AG20443 (cell line): ENCODE measurements at places on chromosomes 12 and 14.

DNA sequence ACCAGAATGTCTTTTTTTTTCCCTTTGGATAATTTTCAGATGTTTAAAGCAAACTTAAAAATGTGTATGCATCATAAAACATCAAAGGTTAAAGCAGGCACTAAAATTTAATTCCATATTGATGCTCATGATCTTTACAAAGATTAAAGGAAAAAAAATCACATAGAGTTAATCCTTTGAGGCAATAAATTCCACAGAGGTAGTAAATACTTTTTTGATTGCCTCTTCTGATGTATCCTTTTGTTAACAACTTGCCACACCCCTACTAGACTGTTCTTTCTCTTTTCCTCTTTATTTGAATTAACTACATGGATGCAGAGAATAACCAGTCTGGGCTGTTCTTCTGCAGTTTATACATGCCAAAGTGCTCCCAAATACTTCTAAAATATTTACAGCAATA lies 45.2 kb upstream of the KCNJ8 start:
- DNase-seq = no peak

GRCh38 chr12:77429426-77429825 lies 364.1 kb upstream of the E2F7 start:
- no peak for DNase-seq

- DNase-seq = no peak
These were observed 20.3 kb downstream of the OLR1 start for GRCh38 chr12:10151621-10152020.

GRCh38 chr12:30840715-30841114 lies 85.8 kb upstream of the TSPAN11 start:
- no peak for DNase-seq

DNA sequence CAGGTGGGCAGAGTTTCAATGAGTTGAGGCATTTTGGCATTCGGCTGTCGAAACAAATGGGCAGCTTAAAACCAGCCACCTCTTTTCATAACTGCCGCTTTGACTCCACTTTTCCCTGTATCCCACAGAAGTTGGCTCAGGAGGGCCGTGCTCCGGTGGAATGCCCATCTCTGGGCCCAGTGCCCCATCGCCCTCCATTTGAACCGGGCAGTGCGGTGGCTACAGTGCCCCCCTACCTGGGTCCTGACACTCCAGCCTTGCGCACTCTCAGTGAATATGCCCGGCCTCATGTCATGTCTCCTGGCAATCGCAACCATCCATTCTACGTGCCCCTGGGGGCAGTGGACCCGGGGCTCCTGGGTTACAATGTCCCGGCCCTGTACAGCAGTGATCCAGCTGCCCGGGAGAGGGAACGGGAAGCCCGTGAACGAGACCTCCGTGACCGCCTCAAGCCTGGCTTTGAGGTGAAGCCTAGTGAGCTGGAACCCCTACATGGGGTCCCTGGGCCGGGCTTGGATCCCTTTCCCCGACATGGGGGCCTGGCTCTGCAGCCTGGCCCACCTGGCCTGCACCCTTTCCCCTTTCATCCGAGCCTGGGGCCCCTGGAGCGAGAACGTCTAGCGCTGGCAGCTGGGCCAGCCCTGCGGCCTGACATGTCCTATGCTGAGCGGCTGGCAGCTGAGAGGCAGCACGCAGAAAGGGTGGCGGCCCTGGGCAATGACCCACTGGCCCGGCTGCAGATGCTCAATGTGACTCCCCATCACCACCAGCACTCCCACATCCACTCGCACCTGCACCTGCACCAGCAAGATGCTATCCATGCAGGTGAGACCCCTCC lies 5.0 kb upstream of the RNU7-1 start:
- DNase-seq = no peak

GRCh38 chr14:51643140-51643539 lies 8.6 kb upstream of the FRMD6 start:
- DNase-seq = peak; percentile 67

DNA sequence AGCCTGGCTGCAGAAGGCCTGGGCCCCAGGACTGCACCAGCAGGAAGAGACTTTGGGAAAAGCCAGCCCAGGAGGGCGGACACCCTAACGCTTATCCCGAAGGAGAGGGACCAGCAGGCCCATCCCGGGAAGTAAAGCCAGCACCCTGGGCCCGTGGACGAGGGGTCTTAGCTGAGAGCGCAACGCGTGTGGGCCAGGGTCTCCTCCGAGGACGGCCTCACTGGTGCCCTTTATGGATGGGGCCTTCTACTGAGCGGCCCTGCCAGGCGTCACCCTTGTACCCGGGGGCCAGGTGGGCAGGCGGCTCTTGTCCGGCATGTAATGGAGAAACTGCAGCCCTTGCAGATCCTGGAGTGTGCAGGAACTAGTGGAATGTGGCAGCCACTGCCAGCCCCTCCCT lies 14.1 kb downstream of the TEDC1 start:
- no peak for DNase-seq

GRCh38 chr12:107894589-107894988 lies 120.1 kb downstream of the ASCL4 start:
- DNase-seq = no peak

DNA sequence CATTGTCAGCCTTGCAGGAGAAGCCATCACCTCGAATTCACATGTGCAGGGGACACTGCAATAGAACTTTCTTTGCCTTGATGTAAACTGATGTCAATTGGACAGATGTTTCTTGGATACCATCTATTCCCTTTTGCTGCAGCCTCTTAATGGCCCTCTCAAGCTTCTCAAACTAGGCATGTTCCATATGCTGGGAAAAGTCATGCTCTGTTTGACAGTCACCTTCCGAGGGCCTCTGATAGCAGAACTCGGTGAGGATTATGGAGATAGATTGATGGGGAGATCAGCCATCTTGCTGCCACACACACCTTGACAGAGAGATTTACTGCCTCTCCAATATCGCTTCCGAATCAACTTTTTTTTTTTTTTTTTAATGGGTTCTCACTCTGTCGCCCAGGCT lies 145.8 kb upstream of the NUDT4 start:
- no peak for DNase-seq

GRCh38 chr12:12686925-12687324 lies 9.1 kb downstream of the GPR19 start:
- DNase-seq = peak; percentile 66

- DNase-seq = no peak
These were observed 29.7 kb upstream of the BEGAIN start for GRCh38 chr14:100616854-100617409.

DNA sequence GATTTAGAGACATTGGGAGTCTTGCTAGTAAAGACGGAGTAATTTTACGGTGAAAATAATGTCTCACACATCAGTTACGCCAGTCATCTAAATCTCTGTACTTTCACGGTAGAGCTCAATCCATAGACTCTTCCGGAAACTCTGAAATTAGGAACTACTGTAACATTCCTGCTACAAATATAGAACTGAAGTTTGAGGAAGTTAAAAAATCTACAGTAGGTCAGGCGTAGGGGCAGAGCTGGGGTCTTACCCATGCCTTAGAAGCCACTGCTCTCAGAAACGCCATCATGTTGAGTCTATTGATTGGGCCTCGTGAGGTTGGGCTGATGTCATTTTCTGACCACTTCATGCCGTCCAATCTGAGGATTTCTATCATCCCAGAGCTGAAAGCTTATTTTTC lies 1029.8 kb upstream of the TMEM132C start:
- no peak for DNase-seq

GRCh38 chr14:94044476-94045091 lies 18.4 kb downstream of the OTUB2 start:
- DNase-seq = no peak

GRCh38 chr12:106035421-106035820 lies 103.3 kb downstream of the NUAK1 start:
- DNase-seq = no peak

- no peak for DNase-seq
These were observed 336.3 kb downstream of the FUT8 start for GRCh38 chr14:65748796-65749195.

GRCh38 chr14:104517426-104517825 lies 62.1 kb upstream of the C14orf180 start:
- no peak for DNase-seq

DNA sequence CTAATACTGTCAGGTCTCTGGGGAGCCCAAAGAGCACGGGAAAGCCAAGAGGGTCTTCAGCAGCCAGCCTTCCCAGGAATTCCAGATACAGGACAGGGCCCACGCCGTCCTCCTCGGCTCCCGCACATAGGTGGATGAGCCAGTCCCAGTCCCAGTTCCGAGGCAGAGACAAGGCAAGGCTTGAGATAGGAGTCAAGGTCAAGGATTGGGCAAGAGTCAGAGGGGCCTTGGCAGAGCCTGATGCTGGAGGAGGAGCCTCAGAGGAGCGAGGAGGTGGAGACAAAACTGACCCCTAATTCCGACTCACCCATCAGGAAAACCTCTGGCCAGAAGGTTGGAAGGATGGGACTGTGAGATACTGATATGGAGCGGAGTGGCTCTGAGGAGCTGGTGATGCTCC lies 21.0 kb downstream of the KRT80 start:
- DNase-seq = no peak

DNA sequence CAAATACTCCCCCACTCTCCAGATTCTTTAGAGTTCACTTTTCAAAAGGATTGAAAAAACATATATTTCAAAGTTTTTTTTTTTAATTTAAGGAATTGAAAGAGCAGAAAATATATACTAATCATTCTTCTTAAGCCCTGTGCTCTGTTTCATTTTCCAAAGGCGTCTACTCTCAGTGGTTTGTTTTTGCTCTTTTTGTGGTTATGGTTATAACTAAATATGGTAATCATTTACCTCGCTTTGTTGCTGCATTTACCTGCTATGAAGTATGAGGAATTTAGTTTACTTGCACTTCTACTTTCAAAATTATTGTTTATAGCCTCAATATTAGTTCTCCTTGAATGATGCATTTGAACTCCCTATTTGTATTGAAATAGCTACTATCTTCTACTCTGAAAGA lies 55.9 kb upstream of the LRRK2 start:
- DNase-seq = no peak

- DNase-seq = no peak
These were observed 1.1 kb downstream of the MIS18BP1 start for GRCh38 chr14:45251912-45252311.

DNA sequence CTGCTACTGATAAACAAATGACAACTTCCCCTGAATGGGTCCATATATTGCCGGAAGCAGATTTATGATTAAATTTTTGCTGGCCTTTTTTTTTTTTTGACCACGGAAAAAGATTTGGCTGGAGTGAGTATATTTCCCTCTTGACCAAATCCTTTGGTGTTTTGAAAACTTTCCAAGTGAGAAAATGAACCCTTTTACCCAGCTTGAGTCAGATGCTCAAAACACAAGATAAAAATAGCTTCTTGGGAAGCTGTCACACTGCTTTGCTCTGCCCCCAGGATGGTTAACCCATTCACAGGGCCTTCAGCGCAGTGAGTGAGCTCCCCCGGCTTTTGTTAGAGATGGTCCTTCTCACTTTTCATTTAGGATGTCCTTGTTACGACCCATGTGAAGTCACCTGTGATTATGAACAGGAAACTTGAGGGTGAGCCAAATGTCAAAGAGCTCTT lies 224.3 kb downstream of the PELI2 start:
- DNase-seq = peak; percentile 45

DNA sequence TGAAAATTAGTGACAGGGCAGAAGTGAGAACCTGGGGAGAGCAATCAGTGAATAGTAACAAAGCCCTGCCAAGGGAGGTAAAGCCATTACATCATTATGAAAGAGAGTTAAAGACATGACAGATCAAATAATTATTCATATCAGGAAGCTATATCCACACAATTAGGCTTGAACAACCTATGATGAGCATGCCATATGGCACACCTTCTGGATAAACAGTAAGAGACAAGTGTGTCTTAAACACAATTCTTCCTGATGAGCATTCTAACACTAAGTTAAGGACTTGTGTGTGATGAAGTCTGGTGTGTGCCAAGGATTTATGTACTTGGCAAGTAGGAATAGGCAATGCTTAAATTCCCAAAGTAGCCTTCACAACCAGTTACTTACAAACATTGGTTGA lies 76.1 kb downstream of the GALNT4 start:
- no peak for DNase-seq

DNA sequence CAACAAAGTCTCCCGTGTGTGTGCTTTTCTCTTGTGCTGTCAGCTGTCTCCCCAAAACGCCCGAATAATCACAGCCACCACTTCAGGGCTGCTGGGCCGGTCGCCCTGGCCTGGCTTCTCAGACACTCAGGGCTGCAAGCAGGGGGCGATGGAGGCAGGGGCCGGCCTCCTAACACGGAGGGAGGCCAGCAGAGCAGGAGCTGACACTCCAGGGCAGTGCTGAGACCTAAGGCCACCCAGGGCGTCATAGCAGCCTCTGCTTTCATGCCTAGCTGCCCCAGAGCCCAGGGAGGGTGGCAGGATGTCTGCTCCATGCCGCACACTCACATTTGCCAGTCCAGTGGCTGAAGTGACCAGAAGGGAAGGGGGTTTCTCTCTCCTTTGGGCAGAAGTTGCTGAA lies 25.6 kb downstream of the STX2 start:
- no peak for DNase-seq
